ENCODE measurements at places on chromosomes 11 and 22.
A peak's percentile ranks its signal among the peaks of the same experiment; 100 is the strongest.

GRCh38 chr11:125627236-125627910 is 2.4 kb downstream of the CHEK1 start:
- DNase-seq: no peak

DNA sequence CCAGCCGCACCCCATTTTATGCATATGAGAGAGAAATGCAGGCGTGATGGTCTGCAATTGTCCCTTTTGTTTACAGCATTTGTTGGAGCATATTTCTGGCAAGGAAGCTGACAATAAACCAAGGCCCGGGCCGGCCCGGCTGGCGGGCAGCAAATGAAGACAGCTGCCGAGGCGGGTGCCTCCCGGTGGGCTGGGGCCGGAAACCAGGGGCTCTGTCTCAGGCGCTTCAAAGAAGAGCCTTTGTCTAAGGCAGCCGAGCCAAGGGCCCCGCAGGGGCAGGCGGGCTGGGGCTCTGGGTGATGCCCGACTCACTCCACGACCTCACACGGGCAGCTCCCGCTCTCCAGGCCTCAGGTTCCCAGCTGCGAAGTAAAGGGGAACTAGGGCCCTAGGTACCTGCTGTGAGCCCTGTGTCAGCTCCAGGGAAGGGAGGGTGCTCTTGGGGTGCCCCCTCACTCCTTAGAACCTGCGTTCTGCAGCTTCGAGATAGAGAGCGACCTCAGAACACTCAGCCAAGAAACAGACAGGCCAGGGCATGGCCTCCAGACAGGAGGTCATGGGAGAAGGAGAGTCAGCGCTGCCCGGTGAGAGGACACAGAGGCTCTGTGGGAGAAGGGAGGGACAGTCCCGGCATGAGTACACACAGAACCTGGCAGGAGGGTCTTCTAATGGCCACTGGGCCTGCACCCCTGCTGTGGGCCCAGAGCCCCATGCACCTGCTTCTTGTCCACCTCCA is 2.4 kb downstream of the LINC01488 start:
- no peak for DNase-seq

GRCh38 chr22:30743257-30744020 is 48.8 kb downstream of the OSBP2 start:
- DNase-seq: no peak

DNA sequence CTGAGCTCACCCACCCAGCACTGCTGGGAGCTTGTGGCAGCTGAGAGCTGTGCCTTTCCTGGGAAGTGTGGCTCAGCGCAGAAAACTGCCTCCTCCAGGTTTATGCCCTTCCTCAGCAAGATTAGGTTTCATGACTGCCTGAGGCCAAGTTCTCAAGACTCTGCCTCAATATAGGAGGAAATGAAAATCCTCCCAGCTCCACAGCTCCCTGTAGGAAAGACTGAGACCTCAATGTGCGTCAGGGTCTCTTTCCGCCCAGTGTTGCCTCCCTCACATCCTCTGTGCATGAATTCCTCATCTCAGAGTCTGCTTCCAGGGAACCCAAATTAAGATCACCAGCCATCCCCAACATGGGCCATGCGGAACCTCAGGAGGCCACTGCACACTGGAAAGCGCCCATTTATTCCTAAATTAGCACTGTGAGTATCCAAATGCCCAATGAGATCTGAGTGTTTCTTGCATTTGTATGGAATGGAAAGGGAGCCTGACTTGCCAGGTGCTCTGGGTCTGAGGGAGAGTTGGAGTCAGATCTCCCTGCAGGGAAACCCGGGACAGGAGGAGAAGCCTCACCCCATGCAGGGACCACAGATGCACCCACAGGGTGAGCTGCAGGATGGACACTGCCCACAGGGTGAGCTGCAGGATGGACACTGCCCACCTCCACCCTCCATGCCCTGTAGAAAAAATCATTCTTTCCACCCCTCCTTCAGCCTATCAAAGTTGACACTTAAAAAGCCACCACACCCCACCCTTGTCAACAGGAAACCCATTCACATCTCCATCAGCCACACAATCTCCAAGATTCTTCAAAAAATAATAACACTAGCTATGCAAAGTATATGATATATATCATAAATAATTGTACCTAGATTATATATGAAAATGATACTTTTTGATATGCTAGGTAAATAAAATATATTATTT is 97.4 kb upstream of the IGLL5 start:
- no peak for DNase-seq

DNA sequence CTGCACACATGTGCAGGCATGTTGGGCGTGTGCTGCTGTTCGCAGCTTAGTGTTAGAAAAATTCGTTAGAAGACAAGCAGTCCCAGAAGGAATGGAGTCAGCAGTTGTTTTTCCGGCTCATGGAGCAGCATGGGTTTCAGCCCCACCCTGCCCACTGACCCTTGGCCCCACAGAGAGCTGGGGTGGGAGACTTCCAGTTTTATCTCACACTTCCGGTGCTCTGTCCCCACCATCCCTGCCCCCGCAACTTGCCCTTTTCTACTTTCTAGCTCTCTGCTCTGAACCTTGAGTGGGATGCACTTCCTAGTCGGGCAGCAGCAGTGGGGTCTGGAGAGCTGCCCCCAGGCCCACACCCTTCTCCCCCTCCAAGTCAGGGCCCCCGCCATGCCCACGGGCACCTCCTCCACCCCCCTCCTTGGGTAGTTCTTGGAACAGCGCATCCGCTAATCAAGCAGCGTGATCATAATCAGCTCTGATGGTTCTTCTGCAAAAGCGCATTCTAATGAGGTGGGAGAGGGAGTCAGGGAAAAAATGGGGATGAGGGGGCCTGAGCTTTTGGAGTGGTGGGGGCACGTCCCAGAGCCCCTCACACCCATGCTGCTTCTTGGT is 184.4 kb downstream of the CEP164 start:
- no peak for DNase-seq

- DNase-seq: no peak
Measured at GRCh38 chr11:80610516-80610915, 1169.7 kb upstream of the TENM4 start.

GRCh38 chr22:19895160-19895849 is 40.6 kb upstream of the GNB1L start:
- DNase-seq: no peak

DNA sequence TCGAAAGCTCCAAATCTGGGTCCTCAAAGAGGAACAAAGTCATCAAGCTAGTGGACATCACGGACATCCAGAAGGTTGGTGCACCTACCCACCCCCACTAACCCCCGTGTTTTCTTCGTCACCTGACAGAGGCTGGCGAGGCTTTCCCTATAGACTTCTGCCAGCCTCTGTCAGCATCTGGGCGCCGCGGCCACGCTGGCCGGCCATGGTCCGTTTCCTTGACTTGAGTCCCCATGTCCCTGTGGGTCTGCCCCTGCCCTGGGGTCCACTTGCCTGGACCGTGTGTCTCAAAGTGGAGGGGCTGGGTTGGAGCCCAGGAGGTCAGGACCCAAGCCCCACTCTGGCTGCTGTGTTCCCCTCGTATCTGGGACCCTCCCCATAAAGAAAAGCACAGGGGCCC is 55.3 kb downstream of the GRAMD4 start:
- DNase-seq: no peak

DNA sequence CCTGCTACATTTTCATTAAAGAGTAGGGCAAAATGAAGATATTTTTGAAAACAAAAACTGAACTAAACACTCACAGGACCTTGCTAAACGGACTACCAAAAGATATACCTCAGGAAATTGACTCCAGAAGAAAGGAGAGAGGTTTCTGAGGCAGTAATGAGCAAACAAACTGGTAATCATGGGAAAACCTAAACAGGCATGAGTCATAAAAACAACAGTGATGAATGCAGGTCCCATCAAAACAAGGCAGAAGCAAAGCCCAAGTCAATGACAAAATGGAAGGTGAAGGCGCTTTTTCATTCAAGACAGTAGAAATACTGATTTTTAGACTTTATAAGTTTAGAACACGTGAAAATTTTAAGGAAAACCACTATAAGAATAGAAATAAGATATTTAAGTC is 104.5 kb downstream of the EFCAB6 start:
- DNase-seq: no peak

DNA sequence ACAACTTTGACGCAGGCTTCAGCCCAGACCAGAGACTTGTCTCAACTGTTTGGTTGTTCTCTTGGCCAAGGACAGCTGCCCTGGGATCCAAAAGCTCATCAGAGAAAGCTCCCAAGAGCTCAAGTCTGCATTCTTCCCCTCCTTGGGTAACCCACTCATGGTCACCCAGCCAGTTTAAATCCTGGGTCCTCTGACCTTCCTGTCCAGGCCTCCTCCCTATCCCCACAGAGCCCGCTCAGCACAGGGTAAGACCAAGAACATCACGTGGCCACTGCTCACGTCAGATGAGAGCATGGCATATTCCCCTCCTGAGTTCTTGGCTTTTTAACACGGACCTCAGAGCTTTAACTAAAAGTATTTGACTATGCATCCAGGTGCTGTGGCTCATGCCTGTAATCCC is 25.8 kb downstream of the TSKU start:
- no peak for DNase-seq

DNA sequence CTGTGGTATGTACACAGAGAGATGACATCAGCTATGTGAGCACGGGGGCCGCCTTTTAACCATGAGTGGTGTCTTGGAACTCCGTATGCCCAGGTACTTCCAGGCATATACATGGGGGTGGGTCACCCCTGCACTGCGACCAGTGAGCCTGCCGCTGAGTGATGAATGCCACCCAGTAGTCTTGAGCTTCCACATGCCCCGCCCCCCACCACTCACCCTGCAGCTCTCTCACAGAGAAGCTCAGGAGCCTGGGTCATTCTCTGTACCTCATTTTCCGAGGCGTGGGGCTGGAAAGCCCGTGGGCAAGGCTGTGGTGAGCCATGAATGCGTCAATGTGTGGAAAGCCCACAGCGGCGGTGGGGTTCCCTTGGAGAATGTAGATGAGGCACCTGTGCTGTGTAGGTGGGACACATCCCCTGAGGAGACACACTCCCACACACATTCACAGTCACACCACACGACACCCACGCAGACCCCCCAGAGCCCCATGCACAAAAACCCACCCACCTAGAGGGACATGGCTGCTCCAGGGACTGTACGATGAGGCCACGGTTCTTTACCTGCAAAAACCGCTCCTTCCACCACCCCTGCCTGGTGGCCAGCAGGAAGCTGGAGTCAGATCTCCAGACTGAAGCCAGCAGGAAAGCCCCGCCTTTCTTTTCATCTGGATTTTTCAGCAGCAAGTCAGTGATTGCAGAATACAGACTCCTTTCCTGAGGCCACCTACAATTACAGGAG is 67.6 kb downstream of the PIWIL3 start:
- DNase-seq: no peak

- DNase-seq: no peak
Measured at GRCh38 chr11:109350091-109350490, 71.9 kb upstream of the C11orf87 start.

- no peak for DNase-seq
Measured at GRCh38 chr11:7573558-7574296, 59.9 kb downstream of the PPFIBP2 start.

DNA sequence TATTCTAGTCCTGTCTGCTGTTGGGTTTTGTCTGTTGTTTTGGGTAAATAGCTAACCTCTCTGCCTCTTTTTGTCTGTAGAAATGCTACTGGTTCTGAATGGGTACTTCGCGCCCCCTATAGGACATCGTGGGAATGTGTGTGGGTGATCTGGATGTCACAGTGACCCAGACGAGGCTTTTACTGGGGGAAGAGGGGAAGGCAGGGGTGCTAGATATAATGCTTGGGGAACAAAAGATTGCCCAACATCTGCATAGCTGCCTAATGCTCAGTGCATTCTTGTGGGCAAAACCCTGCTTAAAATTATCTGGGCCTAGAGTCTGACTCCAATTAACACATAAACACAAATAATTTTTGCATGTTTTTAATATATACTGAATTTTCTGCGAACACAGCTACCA is 57.7 kb downstream of the BMAL1 start:
- peak; percentile 35 for DNase-seq

DNA sequence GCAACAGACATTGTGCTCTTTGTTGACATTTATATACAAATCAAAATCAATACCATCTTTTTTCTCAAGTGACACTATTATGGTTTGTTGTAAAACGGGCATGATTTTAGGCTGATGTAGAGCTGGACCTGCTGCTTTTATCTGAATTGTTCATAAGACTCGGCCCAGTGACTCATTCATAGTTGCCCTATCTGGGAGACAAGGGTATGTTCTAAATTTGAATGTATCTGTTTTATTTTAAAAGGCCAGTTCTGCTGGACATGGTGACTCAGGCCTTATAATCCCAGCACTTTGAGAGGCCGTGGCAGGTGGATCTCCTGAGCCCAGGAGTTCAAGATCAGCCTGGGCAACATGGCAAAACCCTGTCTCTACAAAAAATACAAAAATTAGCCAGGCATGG is 39.3 kb downstream of the CEP295 start:
- DNase-seq: no peak

DNA sequence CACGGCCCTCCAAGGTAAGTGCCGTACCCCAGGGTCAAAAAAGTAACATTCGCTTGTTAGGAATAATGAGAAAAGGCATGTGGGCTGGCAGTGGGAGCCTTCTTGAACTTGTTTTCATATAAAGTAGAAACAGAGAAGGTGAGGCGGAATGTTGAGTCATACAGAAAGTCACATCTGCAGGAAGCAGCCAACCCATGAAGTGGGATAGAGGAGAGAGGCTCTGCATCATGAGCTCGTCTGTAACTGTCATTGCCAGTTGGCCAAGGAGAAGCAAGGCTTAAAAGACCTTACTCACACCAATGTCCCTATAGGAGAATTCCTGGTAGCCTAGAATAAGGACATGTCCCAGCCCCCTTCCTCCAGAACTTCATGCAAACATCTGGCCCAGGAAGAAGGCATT is 253.3 kb downstream of the BUD13 start:
- no peak for DNase-seq

GRCh38 chr11:45407226-45407625 is 121.1 kb upstream of the SYT13 start:
- no peak for DNase-seq

DNA sequence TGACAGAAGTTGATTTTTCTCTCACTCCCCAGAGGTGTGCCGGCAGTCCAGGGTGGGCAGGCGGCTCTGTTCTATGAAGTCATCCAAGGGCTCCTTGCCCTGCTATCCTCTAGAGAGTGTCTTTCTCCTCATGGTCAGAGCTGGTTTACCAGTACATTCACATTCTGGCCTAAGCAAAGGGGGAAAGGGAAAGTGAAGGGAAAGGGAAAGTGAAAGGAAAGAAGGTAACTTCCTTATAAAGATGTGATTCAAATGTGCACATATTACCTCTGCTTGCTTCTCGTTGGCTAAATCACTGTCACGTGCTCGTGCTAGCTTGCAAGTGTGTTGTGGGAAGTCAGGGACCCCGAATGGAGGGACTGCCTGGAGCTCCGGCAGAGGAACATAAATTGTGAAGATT is 2.9 kb upstream of the HTATIP2 start:
- DNase-seq: peak; percentile 2

DNA sequence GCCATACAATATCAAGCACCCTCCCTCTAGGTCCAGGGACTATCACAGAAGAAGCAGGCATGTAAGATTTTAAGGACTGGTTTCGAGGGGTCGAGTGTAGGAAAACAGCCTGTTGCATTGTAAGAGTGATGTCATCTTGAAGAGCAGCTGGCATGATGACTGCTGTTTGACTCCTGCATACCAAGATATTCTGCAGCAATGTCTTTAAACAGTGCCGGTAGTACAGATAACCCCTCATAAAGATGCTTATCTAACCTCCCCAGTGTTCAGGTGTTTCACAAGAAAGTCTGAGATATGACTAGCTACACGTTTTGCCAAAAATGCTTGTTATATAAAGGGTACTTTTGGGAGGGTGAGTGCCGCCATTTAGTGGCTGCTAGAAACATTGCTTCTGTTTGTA is 12.0 kb downstream of the FAM111A start:
- DNase-seq: no peak
